H7 (cell line): ENCODE measurements at places on chromosomes 7 and 10. TPM values are rescaled to one million over a fixed set of nuclear protein-coding genes. Genes with fewer than 3 reads are reported as not detected.

- peak; percentile 48 for DNase-seq
These were observed 49.4 kb upstream of the SUN1 start for GRCh38 chr7:782718-783449.

DNA sequence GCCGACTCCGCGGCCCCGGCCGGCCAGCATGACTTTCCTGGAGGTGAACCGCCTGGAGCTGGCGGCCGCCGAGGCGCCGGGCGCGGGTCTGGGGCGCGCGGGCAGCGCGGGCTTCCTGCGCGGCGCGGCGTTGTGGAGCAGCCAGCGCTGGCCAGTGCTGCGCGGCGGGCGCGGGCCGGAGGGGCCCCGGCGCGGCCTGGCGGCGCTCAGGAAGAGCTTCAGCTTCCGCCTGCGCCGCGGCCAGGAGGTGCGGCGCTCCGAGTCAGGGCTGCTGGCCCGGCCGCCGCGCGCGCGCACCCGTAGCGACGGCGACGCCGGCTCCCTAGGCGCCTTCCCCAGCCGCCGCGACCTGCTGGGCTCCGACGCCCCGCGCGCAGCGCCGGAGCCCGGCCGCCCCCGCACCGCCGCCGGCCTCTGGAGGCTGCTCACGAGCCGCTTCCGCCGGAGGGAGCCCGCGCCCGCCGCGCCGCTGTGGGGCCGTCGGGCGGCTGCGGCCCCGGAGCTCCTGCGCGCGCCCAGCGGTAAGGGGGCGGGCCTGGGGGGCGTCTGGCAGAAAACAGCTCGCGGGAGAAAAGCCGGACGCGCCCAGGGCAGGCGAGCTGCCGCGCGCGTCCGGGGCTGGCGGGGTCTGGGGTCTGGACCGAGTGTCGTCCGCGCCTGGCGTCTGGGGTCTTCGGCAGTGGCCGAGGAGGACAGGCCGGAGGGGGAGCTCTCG, 29.0 kb downstream of the AGAP3 start:
- peak; percentile 91 for DNase-seq

- DNase-seq = peak; percentile 100
These were observed at the start of gene ADAM8 for GRCh38 chr10:133276435-133277201. TSS of gene ADAM8 (minus strand) at chr10:133276868. CDS start at chr10:133276817, 51 bp downstream.

- no peak for DNase-seq
These were observed 1.0 kb upstream of the CROT start for GRCh38 chr7:87344446-87344845.

DNA sequence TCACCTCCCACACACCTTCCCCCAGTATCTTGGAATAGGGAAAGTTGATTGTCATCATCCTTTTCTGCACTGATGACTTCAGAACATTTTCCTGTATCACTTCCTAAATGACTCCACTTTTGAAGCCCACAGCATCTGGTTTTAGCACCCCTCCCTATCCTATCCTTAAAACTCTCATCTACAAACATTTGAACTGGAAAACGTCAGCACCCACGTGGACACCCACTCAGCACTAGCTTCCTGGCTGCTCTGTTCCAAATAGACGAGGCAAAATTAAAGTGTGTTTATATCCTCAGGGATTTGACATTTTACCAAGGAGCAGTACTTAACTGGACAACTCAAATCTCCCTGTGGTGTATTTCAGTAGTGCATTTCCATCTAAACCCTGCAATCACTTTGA, 73.9 kb downstream of the REEP3 start:
- no peak for DNase-seq

GRCh38 chr7:5594616-5595544, 171.2 kb upstream of the TNRC18 start:
- DNase-seq = peak; percentile 92

DNA sequence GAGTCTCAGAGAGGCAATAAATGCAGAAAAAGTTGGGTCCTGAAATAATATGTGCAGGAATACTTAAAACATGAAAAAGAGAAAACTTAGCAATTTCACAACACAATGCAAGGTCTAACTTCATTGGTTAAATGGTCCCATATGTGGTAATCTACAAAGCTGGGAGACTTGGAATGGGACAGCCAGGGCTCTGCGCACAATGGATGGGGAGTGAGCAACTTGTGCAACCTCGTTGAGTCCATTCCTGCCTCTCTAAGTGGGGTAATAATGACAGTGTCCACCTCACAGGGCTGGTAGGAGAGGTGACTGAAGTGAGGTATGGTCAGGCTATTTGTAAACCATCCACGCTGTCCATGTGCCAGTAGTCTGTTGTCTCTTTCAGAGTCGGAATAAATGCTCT, 11.8 kb upstream of the EMX2 start:
- no peak for DNase-seq

GRCh38 chr10:119219871-119220270, 12.5 kb downstream of the GRK5 start:
- DNase-seq = no peak

DNA sequence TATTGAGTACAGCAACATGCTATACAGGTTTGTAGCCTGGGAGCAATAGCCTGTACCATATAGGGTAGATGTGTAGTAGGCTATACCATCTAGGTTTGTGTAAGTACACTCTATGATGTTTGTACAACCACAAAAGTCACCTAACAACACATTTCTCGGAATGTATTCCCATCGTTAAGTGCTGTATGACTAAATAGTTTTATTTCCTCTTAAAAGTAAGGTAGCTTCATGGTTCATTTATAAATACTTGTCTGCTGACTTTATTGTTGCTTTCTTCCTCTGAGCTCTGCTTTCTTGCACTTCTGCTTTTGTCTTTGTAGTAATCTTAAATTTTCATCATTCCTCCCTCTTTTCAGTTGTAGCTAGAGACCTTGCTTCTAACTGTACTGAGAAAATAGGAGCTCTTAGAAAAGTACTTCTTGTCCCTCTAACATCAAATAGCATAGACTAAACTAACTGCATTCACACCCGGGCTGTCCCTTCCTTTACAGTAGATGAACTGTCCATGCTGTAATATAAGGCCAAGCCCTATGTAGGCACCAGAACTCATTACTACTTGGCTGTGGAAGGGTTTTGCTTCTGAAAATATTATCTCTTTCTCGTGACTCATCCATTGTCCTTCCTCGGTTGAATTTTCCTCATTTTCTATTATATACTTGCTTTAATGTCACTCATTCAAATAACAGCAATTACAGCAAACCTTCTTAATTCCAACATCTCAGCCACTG, 55.4 kb upstream of the FAM3C start:
- DNase-seq = no peak

GRCh38 chr7:351681-352480, 61.9 kb downstream of the FOXL3 start:
- peak; percentile 80 for DNase-seq

DNA sequence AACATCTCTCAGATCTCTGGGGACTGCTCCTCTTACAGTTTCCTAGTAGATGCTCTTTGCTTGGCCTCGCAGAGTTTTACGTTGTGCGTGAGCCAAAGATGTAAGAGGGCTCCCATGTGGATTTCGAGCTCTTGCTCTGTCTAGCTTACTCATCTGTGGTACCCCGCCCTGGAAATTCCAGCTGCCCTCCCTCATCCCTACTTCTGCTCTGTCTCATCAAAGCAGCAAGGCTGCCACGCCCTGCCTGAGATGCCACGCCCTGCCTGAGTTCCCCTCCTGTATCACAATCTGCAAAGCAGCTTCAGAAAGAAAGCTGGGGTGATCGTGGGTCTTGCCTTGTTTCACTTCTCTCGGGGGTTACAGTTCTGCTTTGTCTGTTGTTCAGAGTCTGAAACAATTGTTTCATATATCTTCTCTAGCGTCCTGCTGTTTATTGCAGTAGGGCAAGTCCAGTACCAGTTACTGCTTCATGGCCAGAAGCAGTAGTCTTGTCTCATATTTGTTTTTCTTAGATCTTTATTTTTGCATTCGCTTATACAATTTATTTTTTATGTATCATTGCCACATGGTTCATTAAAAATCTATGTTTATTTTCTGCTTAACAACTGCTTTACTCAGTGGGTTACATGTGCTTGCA, 36.1 kb upstream of the CCNY start:
- no peak for DNase-seq

- DNase-seq = peak; percentile 87
These were observed 26.2 kb downstream of the ABLIM1 start for GRCh38 chr10:114631666-114632417.

GRCh38 chr10:57579926-57580325, 687.8 kb downstream of the IPMK start:
- peak; percentile 26 for DNase-seq

DNA sequence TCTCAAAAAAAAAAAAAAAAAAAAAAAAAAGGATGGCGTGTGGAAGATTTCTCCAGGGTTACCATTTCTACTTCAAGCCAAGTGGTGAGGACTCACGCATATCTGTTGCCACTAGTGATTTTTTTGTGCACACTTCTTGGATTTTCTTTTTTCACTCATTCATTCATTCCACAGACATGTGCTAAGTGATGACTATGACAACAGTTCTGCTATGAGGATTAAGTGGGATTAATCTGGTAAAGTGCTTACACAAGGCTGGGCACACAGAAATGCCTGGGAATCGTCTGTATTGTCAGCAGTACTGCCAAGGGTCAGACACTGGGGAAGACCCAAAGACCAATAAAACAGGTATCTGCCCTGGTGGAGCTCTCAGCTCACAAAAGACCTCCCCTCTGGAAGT, 6.3 kb upstream of the OPN1SW start:
- DNase-seq = no peak

DNA sequence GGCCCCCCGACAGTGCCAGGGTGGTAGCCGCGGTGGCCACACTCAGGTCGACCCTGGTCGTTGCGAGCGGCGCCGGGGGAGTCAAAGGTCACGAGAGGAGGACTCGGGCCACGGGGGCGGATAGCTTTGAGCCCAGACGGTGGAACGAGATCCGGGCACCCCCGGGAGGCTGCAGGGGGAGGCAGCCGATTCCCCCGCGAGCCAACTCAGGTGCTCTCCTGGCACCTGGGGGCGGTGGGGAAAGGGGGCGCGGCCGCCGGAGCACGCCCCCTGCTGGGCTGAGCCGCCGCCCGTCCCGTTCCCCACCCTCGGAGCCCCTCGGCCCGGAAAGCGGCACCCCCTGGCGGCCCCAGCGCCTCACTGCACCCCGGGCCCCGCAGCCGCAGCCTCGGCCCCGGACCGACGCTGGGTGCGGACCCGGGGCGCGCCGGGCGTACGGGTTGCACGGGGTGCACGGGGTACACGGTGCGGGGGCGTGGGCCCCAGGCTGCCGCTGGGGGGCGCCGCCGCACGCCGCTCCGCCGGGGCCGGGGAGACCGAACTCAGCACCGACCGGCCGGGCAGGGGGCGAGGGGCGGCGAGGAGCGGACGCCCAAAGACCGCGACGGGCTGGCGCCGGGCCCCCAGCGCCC, 521 bp upstream of the NYAP1 start:
- peak; percentile 96 for DNase-seq

DNA sequence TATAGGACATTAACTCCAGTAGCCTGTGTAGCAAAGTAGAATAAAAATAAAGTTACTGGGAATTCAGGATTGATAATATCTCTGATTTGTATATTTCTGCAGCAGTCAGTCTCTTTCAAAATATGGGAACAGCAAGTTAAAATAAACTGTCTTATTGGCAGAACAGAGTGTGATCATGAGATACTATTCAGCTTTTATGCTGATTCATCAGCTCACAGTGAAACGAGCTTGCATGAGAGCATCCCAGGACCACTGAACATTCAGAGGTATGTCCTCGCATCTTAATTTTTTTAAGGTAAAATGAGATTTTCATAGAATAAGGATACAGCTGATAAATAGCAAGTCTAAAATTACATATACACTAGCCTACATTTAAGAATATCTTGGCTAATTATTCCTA, 282.5 kb upstream of the MYO3A start:
- DNase-seq = no peak

- no peak for DNase-seq
These were observed 43.8 kb upstream of the ZNF438 start for GRCh38 chr10:31075434-31075833.

GRCh38 chr7:17186745-17187530, 111.5 kb upstream of the AHR start:
- no peak for DNase-seq

DNA sequence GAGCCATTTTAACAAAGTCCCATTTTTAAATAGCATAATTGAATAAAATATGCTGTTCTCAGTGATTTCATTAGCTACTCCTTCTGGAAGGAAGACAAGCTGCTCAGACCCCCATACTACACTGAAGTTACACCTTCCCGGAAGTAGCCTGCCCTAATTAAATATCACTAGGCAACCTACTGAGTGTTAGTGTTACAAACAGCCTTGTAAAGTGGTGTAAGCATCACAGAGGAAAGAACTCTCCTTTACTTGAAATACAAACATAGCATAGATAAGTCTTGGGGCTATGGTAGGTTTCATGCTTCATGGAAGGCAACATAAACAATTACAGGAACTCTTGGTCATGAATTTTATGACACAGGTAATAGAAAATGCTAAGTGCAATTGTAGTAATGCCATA, 43.4 kb upstream of the PTN start:
- DNase-seq = peak; percentile 10

DNA sequence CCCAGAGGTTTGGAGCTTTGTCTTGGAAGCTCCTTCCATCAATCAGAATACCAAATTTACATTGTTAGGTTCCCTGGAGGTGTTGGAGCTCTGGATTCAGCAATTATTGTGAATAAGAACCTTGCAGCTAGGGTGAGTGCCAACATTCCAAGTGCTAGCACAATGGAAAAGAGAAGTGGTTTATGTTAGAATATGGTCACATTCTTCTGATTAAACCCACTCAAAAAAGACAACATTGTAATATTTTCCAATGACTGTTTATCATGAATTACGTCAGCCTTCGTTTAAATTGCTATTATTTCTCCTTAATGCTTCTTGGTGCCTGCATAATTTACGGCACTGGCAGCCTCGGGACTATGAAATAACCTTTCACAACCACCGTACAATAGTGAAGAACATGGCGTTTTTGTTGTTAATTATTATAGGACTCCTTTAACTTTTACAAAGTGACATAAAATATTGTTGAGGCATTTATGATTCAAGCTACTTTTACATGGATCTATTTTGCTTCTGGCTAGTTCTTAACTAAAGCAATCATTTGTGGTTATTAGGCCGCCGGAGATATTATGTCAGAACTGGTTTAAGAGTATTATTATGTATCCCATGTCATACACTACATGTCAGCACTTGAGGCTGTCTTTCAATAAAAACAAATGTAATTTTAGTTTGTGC, 117.7 kb downstream of the ARID5B start:
- no peak for DNase-seq

GRCh38 chr7:12158334-12159060, 52.6 kb upstream of the TMEM106B start:
- no peak for DNase-seq

GRCh38 chr10:26380815-26381214, 57.3 kb upstream of the APBB1IP start:
- DNase-seq = no peak

- DNase-seq = no peak
These were observed 548.3 kb downstream of the GATA3 start for GRCh38 chr10:8602821-8603220.

UTF1 gene
- 8.8 and 13.4 TPM in 2 replicates for total RNA-seq

ARL3 gene
- 7.5 and 8.1 TPM in 2 replicates for total RNA-seq

TACC2 gene
- total RNA-seq = 8.8 and 11.8 TPM in 2 replicates

ITIH5 gene
- total RNA-seq = 0.67 and 1.9 TPM in 2 replicates

BMPR1A gene
- 86.5 and 99.3 TPM in 2 replicates for total RNA-seq

GTF2I gene
- total RNA-seq = 152 and 199 TPM in 2 replicates

SPDYE2B gene
- not detected in 2 replicates for total RNA-seq

SFTPA1 gene
- not detected in 2 replicates for total RNA-seq
